ENCODE measurements at places on chromosomes 3 and 15.

DNA sequence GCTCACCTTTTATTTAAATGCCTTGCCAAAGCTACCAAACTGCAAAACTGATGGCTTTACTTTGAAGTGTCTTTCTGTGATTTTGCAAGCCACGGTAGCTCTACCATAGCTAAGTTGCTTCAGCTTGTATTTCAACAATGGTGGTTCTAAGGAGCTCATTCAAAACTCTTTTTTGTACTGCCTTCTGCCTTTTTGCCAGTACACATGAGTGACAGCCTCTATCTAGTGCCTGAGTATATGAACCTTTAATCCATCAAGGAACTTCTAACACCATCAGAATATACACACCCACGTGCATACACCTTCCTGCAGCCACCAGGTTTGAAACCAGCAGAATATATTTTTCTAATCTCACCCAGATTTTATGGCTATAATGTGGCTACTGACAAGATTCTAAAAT lies 10.4 kb upstream of the NR2F2 start:
- DNase-seq: no peak

GRCh38 chr15:40045572-40046217 lies 6.7 kb upstream of the SRP14 start:
- DNase-seq: no peak

- DNase-seq: no peak
Measured at GRCh38 chr3:140505213-140505612, 172.7 kb upstream of the TRIM42 start.

GRCh38 chr15:70799667-70800450 lies 36.5 kb upstream of the UACA start:
- no peak for DNase-seq

- no peak for DNase-seq
Measured at GRCh38 chr15:45276831-45277230, 24.8 kb downstream of the SLC28A2 start.

Measured in progenitor cell of endocrine pancreas (in vitro differentiated cells).